Stimulated activated CD4-positive, alpha-beta T cell treated with anti-CD3 and anti-CD28 coated beads, Interleukin-2, amount 100 ng/mL, for 24 hours (primary cell): ENCODE measurements at places on chromosomes 12 and 14.

- DNase-seq, result no peak
These were observed 12.3 kb downstream of the IL31 start for GRCh38 chr12:122161682-122162081.

DNA sequence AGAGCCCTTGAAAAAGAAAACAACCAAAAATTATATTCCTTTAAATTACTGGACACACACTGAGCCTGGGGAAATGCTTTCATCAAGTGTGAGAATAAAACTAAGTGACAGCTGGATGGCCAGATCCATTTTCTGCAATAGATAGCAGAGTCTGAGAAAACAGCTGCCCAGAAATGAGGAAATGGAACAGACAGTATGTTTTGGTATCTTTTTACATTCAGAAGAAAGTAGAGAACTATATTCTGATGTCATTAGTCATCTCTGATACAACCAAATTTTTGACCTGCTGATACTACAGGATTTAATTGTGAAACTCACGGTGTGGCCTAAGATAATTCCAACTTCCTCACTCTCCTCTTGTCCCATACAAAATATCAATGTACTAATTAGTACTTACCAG is 78.2 kb downstream of the HMGA2 start:
- no peak for DNase-seq

- DNase-seq, result no peak
These were observed 11.1 kb downstream of the TXNRD1 start for GRCh38 chr12:104226672-104227071.

DNA sequence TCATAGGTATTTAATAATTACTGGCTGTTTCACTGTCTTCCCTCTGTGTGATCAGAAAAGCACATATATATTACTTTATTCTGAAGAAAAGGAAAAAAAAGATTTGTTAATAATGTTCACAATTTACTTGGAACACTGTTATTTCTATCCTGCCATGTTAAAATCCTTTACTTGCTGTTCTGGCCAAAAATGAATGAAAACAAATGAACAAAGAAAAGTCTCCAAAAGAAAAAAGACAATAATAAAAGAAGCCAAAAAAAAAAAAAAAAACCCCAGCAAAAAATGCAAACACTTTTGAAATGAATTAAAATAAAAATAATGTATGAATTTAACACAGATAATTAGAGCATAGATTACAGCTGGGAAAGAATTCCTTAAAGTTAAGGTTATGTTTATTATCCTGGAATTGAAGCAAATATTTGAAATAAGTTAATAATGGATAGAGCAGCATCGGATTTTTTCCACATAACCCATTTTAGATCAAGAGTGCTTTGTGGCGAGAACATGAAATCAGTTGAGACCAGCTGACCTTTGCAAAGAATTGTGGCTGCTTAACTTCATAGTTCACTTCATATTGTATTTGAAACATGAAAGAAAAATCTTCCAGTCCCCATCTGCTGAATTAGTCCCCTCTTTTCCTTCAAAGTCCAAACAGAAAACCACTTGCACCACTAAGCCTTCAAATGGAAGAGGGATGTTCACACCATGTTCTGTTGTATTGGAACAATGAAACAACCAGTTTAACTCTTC is 444.8 kb downstream of the ADAMTS20 start:
- no peak for DNase-seq

- DNase-seq, result no peak
These were observed 156.9 kb downstream of the SRGAP1 start for GRCh38 chr12:64001439-64001838.

DNA sequence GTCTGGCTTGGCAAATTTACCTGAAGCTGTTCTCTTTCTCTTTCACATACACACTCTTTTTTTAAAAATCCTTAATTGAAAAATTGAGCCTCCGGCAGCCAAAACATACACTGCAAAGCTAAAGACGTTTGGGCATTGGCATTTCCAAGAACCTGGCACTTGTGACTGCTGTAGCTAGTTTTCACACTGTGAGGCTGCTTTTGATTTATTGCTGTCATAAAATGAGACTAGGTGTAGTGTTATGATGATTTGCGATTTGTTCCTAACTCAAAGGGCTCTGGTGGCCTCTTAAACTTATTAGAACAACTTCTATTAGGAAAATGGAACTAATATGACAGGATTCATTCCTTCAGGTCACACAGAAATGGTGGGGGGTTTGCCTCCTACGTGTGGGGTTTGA is 377.1 kb upstream of the FAR2 start:
- no peak for DNase-seq

- no peak for DNase-seq
These were observed 76.7 kb downstream of the GALNT8 start for GRCh38 chr12:4796694-4797482.

DNA sequence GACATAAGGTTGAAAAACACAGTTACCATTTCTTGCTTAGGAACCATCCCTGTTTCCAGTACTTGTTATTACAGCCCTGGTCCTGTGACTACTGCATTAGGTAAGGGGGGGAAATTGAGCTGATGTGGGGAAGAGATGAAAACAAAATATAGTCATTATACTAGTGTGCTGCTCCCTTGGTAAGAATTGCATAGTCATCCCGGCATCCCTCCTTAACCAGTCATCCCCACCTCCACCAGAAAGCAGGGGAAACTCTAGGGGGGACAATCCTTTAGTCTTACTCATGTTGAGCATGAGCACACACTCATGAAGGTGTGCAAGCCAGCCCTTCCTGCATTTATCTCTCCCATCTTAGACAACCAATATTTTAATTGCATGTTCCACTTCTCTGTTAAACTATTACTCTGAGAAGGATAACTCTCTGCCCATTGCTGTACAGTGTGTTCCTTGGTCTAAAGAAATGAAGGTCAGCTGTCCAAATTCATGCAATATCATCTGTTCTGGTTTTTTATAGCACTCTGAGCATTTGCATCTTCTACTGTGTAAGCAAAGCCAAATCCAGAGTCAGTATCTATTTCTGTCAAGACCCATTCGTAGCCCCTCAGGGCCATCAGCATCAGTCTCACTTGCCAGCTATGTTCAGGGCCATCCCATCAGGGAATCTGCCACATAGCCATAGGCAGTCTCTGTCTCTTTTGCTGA is 46.8 kb downstream of the TMEM30B start:
- DNase-seq, result no peak

DNA sequence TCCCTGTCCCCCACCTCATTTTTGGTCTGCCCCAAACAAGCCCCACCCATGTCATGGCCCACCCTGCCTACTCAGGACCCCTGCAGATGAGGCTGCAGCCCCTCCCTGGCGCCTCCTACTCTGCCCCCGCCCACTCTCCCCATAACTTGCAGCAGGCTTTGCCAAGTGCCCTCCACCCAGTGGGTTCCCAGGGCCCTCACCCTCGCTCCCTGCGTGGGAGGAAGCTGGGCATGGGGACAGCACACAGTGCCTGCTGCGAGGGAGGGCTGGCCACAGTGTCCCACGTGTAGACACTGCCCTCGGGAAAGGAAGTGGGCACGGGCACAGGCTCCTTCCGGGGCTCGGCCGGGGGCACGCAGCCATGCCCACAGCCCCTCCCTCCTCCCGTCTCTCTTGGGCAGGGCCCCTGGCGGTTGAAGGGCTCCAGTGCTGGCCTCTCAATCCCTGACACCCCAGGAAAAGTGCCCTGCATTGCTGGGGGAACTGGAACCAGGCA is 9.4 kb downstream of the AKT1 start:
- no peak for DNase-seq

GRCh38 chr12:21300632-21301031 is 34.1 kb downstream of the SLCO1A2 start:
- DNase-seq, result no peak

DNA sequence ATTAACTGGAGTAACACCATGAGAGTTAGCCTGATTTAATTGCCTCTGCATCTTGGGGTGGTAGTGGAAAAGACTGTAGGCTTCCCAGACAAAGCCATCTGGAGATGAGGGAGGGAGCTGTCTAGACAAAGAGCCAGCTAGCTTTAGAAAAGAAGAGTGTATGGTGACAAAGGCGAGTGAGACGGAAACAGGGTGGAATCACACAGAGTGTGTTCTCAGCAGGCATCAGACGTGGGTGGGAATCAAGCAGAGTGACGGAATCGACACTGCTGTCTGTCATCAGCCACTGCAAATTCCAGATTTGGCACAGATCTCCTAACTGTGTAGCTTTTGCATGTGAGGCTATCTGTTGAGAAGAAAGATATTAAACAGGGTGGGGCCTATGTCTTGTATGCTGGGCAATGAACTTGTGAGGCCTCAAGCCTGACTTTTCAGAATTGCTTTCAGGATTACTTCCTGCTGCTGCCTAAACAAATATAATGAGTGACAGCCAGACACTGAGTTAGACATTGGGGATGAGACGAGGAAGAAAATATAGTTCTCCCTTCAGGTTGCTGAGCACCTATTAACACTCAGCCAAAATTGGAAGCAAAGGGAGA is 236.5 kb upstream of the GRIP1 start:
- DNase-seq, result no peak

- no peak for DNase-seq
These were observed 13.5 kb downstream of the KRT85 start for GRCh38 chr12:52353766-52354165.

GRCh38 chr14:81018251-81018650 is 62.8 kb downstream of the TSHR start:
- no peak for DNase-seq

GRCh38 chr12:64669270-64669842 is 59.1 kb downstream of the RASSF3 start:
- DNase-seq, result no peak

DNA sequence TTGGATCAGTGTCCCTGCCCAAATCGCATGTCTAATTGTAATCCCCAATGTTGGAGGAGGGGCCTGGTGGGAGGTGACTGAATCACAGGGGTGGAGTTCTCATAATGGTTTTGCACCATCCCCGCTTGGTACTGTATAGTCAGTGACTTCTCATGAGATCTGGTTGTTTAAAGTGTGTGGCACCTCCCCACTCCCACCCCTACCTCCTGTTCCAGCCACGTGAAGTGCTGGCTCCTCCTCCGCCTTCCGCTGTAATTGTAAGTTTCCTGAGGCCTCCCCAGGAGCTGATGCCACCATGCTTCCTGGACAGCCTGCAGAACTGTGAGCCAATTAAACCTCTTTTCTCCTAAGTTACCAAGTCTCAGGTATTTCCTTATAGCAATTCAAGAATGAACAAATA is 67.2 kb downstream of the FERMT2 start:
- DNase-seq, result no peak

DNA sequence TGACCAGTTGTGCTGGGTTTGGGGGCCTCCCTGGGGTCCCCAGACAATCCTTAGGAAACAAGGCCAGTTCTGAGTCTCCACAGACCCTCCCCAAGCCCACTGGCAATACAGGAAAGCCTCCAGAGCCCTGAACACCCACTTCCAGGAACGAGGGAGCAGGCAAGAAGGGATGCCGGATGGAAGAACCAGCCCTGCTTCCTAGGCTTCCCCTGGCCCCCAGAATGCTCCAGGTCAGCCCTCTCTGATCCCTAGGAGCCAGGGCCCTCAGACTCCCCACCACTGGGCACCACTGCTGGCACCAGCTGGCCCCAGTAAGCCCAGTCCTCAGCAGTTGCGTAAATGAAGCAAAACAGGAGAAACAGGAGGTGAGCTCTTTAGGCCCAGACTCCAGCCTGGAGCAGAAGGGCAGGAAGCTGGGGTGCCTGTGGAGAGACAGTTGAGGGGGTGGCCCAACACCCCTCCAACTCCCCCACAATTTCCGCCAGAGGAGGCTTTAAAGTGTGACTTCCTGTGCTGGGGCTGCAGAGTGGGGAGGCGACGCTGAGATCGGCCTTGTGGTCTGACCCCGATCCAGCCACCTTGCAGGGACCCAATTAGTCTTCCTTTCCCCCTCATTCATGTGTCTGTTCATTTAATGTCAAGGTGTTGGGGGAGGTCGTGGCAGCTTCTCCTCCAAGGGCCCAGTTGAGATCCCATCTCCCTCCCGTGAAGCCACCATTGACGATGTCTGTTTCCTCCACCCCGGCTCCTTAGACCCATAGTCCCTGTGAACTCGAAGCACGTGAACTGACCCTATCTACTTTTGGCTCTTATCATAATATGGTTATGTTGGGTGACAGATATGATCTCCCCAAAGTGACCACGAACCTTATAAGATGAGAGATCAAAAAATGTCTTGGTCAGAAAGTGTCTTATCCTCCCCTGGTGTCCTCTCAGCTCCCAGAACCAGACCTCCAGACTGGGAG is 4.7 kb downstream of the TNFRSF1A start:
- DNase-seq, result peak; percentile 49

DNA sequence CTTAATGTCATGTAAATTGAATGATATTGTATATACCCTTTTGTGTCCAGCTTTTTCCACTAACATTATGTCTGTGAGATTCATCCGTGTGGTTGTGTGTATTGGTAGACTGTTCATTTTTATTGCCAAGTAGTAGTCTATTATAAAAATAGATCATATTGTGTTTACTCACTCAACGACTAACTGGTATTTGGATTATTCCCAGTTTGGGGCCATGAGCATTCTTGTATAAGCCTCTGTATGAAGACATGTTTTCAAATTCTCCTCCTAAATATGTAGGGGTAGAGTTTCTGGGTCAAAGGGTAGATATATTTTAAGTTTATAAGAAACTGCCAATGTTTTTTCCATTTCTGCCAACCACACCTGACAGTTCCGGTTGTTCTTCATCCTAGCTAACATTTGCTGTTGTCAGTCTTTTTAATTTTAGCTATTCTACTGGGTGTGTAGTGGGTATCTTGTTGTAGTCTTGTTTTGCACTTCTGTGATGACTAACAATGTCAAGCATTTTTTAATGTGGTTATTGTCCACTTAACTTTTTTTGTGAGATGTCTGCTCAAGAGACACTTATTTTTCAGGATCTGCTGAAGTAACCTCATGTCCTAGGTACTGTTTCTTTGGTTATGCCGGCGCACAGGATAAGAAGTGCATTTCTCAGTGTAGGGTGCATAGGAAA is 93.2 kb downstream of the DACT1 start:
- DNase-seq, result no peak

DNA sequence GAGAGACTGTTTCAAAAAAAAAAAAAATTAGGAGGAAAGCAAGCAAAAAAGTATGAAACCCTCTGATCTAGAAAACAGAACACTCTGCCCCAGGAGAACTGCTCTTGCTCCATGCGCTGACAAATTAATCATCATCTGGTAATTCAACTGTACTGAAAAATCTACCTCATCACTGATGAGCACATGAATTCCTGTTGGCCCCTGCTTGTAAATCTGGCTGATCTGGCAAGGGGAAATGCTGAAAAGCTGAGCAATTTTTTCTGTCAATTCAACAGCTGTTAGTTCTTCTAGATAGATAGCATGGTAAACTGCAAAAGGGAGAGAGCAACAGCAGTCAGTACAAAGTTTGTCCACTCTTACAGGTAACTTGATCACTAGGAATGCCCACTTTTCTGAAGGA is 15.2 kb upstream of the CSRNP2 start:
- no peak for DNase-seq

DNA sequence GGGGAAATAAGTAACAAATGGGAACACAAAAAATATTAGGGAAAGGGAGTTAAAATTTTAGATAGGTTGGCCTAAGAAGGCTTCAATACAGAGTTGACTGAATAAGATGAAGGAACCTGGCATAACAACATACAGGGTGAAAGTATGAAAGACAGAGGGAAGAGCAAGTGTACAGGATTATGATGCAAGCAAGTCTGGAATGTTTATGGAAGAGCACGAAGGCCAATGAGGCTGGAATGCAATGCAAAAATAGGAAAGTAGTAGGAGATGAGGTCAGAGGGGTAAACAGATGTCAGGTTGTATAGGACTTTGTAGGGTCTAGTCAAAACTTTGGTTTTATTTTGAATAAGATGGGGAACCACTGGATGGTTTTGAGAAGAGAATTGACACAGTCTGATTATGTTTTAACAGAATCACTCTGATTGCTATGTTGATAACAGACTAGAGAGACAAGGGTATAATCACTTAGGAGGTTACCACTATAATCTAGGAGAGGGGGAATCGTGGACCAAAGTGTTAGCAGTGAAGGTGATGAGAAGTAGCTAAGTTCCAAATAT is 96.8 kb downstream of the OSBPL8 start:
- DNase-seq, result no peak
